Natural killer cell (primary cell): ENCODE measurements at places on chromosomes 4 and X.

- DNase-seq: no peak
Measured at GRCh38 chr4:17912011-17912410, 101.2 kb downstream of the NCAPG start.

DNA sequence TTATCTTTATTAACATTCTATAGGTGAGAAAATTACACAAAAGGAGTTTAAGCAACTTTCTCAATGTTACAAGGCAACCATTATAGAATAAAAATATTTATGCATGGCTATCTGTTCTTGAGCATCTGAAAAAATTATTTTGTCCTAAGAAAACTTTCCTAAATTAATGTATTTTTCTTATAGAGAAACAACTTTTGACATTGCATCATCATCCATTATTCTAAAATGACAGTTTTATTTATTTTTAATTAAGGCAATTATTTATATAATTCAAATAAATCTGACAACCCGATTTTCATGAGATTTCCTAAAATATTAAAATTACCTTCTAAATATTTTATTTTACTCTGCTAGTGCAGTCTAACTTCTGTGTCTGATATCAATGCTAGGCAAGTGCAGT is 4.8 kb downstream of the BTC start:
- no peak for DNase-seq

- no peak for DNase-seq
Measured at GRCh38 chr4:186771624-186772023, 48.0 kb upstream of the FAT1 start.

- no peak for DNase-seq
Measured at GRCh38 chr4:182286035-182286434, 42.8 kb downstream of the TENM3 start.

- no peak for DNase-seq
Measured at GRCh38 chr4:112111306-112111705, 33.9 kb upstream of the FAM241A start.

DNA sequence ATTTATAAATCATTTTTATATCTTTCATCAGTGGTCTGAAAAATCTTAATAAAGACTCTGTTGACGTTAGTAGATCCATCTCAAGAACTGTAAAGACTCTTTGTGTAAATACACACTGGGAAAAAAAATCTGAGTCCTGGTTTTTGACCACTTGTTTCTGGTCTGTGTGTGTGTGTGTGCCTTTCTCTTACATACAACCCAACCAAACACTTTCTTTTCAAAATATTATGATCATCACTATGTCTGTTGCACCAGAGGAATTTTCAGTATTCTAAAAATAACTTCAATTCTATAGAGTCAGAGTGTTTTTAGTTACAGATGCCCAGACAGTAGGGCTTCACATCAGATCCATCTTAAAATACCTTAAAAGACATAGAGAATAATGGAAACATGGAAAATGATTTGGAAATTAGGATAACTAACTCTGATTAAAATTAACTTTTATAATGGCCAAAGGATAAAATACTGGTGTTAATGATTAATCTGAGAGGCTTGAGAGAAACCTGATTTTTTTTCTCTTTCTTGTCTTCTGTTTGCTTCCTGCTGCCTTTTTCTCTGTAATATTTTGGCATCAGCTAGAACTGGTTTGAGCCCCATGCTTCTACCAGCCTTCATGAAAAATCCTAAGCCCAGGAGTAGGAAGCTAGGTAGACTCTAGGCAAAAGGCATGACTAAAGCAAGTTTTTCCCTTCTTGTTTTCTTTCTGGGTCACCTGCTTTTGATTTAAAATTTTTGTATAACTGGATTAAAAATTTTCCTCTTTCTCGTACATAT is 99.7 kb downstream of the ATXN3L start:
- no peak for DNase-seq

DNA sequence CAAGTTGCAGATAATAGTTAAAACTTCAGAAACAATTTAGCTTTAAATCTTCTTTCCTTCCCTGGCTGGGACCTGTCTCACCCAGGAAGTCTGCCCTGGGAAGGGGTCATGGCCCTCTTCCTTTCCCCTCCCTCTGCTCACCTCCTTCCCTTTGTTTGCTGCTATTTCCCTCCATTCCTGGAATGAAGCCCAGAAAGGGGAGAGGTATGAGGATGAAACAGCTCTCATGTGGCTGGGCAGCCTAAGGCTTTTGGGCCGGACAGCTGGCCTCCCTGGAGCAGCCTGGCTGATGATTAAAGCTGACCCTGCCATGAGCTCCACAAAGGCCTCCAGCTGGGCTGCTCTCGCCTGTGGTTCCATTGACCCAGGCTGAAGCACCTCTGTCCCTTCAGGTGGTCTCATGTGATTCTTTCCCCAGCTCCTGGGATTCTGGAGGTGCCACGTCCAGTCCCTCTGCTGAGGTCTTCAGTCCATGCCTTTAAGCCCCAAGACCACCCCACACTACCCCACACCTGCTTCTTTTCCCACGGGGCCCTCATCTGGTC is 202.1 kb downstream of the PTTG2 start:
- DNase-seq: no peak

DNA sequence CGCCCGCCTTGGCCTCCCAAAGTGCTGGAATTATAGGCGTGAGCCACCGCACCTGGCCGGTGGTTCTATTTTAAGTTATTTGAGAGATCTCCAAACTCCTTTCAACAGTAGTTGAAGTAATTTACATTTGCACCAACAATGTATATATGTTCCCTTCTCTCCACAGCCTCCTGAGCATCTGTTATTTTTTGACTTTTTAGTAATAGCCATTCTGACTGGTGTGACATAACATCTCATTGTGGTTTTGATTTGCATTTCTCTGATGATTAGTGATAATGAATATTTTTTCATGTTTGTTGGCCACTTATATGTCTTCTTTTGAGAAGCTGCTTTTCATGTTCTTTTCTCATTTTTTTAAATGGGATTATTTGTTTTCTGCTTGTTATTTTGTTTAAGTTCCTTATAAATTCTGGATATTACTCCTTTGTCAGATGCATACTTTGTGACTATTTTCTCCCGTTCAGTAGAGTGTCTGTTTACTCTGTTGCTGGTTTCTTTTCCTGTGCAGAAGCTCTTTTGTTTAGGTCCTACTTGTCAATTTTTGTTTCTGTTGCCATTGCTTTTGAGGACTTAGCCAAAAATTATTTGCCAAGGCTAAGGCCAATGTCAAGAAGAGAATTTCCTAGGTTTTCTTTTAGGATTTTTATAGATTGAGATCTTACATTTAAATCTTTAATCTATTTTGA is 213.2 kb downstream of the ARHGAP24 start:
- DNase-seq: no peak

DNA sequence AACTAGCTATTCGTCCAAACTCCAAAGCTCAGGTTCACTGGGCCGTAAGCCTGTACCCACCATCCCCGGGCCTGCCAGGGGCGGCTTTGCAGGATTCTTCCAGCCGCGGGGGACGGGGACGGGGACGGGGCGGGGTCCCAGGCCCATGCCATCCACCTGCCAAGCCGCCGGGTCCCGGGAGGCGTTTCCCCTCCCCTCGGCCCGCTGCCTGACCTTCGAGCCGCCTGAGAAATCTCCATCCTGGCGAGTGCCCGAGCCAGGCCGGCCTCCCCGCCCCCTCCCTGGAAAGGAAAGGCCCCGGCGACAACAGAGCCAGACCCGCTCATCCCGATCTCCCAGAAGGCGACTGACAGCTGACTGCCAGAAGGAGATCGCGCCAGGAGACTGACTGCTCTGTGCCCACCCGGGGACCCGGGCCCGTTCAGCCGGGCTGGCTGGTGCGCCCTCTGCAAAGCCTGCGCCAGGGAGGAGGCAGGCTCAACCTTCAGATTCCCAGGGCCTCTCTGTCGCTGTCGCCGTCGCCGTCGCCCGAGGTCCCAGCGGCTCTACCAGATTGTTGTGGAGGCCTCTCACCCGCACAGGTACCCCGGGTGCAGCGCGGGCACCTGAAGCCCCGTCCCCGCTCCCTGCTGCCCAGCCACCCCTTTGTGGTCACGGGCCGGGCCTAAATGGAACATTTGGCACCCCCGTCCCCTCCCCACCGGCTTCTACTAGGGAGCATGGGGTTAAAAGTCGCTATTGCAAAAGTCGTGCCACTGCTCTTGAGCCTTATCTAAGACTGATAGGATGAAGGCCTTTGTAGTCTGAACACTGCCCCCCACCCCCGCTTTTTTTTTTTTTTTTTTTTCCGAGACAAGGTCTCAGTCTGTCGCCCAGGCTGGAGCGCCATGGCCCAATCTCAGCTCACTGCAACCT is at the start of gene RGN:
TSS of gene RGN (plus strand) at position 315 of the 915 bp plus-strand sequence. CDS start 2,702 bp downstream, outside the sequence.
- DNase-seq: no peak
